Left hindlimb (tissue), 1 donor: ENCODE measurements at places on chromosomes 16 and 17.

GRCh38 chr17:50872710-50873424 lies 6.7 kb upstream of the TOB1 start:
- DNase-seq = no peak

GRCh38 chr17:75856062-75856756 lies 1.1 kb upstream of the WBP2 start:
- no peak for DNase-seq

- no peak for DNase-seq
Observed at GRCh38 chr17:2028234-2028614, 1.7 kb upstream of the DPH1 start.

- no peak for DNase-seq
Observed at GRCh38 chr16:75011634-75012307, 12.9 kb downstream of the ZNRF1 start.

DNA sequence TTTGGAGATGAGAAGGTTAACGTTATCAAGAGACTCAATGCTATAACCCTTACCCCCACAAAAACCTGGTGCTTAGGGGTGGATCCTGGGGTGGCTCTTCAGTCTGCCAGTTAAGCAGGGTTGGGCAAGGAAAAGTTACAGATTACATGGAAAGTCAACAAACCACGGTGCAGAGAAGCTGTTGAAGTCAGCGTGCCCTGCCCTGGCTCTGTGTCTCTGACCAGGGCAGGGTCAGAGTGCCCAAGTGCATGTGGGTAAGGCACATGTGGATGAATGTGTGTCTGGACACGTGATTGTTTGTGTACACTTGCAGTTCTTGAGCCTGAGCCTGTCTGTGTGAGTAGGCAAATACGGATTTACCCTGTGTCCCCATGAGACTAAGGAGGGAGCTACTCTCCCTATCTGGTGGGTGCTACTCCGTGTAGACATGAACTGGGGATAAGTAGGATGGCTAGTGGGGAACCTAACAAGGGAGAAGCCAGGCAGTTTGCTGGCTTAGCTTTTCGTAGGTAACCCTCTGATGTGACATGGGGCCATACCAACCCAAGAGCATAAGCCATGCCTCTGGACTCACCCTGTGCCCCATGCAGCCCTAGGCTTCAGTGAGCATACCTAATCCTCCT lies 5.5 kb downstream of the IGFBP4 start:
- no peak for DNase-seq

GRCh38 chr16:620700-621525 lies 9.9 kb upstream of the WFIKKN1 start:
- DNase-seq = no peak

- DNase-seq = no peak
Observed at GRCh38 chr17:33363475-33363874, 70.4 kb upstream of the ASIC2 start.

DNA sequence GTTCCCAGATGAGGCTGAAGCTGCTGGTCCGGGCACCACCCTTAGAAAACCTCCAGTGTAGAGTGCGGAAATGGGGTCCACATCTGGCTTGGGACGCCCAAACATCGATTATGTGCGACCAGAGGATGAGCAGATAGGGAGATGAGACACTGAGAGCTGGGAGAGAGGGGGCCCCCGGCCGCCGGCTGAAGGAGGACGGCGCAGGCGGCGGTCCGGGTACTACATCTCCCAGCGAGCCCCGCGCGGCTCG lies 182 bp upstream of the SPECC1 start:
- DNase-seq = no peak

- DNase-seq = no peak
Observed at GRCh38 chr17:9767432-9767991, 23.9 kb downstream of the DHRS7C start.

GRCh38 chr17:42548070-42548837 lies 4.5 kb upstream of the HSD17B1 start:
- peak; percentile 71 for DNase-seq

GRCh38 chr16:27346819-27347218 lies 33.0 kb downstream of the IL4R start:
- no peak for DNase-seq

DNA sequence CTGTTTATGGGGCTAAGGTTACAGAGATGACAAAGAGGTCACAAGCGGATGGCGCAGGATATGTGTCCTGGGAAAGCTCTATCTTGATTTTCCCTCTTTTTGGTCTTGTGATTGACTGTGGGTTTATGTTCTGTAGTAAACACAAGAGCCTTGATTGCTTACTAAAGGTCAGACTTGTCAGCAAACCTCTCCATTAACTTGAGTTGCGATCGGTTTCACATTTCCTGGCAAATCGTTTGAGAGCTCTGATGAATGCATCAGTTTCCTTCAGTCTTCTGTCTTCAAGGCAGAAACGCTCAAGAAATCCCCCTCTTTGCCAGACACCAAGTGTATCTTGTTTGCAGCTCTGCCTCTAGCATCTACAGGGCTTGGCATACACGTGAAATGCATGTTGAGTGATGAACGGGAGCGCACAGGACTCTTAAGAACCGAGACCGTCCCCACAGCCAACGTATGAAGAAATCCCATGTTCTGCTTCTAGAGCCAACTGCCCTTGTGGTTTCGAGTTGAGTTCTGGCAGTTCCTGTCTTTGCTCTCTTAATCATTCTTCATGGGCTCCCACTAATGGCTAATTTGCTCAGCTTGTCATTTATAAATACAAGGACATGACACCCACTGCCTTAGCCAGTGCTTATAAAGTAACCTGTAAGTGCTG lies 143.3 kb downstream of the PITPNC1 start:
- no peak for DNase-seq

- DNase-seq = no peak
Observed at GRCh38 chr17:40014375-40014980, 762 bp upstream of the CSF3 start.

DNA sequence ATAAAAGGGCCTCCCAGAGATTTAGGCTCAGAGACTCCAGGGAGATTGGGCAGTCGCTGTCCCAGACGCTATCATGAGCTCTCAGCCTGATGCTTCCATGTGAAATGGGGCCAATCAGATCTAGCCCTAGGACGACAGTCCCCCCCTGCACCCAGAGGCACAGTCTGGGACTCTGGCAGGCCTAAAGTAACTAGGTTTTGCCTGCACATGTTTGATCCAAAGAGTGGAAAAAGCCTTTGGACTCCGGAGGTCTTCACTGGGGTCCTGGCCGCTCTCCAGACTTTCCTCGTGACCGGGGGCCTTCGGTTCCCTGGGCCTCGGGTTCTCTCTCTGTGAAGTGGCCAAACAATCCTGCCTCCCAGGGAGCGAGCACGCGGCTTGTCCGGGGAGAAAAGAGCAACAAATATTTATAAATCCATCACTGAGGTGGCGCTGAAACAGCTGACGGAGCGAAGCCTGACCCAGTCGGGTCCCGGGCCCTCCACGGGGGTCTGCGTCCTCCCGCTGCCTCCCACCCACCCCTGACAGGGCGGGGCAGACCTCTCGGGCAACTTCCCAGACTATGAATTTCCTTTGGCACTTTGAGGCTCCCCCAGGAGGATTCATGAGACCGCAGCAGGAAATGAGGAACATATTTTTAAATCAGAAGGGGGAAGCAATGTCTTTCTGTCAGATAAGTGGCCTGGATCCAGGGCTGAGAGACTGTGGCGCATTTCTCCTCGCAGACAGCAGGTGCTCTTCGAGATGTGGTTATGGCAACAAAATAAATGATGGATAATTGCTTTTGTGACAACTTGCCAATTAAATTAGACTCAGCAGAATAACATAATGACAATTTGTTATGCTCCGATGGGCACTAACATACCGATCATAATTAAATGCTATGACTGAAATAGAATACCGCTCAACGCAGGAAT lies 38.9 kb downstream of the MRPS23 start:
- peak; percentile 68 for DNase-seq

DNA sequence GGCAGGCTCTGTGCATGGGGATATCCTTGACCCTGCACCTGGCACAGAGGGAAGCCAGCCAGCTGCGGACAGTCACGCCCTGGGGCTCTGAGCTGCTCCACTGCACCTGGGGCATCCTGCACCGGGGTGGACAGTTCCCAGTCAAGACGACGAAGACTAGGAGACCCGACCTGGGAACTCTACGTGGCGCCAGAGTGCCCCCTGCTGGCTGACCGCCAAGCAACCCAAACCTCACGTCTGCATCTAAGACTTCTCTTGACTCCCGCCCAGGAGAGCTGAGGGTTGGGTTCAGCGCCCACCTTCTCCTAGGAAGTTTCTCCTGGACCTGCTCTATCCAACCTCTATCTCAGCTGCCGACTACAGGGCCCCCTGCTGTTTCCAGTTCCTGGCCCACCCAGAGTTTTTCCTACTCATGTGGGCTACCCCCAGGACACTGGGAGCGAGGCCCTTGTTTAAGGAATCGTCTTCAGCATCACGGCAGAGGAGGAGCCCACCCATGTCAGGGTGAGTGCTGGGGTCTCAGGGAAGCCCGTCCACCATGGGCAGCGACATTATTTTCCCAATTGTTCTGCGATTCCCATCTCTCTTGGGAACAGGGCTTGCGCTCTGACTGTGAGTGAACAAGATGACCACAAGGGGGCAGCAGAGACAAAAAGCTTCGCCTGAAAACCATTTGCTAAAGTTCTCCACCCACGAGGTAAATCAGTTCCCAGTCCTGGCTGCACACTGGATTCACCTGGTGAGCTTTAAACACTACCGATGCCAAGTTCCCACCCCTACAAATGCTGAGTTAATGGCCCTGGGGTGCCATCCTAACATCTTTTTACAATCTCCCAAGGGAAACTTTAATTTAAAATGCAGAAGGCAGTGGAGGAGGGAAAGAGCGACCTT lies 29.3 kb downstream of the TLE7 start:
- DNase-seq = peak; percentile 44

DNA sequence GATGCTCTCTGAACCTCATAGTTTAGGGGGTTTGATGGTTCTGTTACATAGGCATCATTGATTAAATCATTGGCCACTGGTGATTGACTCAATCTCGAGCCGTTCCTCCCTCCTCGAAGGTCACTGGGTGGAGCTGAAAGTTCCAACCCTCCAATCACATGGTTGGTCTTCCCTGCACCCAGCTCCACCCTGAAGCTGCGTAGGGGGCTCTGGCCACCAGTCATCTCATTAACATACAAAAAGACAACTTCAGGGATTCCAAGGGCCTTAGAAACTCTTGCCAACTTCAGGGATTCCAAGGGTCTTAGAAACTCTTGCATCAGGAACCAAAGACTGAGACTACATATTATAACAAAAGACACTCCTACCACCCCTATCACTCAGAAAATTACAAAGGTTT lies 306.5 kb upstream of the TNRC6C start:
- DNase-seq = no peak

- no peak for DNase-seq
Observed at GRCh38 chr16:14553447-14553846, 76.6 kb downstream of the PARN start.

GRCh38 chr16:27924411-27925118 lies 138.9 kb downstream of the GSG1L start:
- no peak for DNase-seq

GRCh38 chr17:79673517-79673916 lies 57.2 kb upstream of the ENPP7 start:
- DNase-seq = no peak

DNA sequence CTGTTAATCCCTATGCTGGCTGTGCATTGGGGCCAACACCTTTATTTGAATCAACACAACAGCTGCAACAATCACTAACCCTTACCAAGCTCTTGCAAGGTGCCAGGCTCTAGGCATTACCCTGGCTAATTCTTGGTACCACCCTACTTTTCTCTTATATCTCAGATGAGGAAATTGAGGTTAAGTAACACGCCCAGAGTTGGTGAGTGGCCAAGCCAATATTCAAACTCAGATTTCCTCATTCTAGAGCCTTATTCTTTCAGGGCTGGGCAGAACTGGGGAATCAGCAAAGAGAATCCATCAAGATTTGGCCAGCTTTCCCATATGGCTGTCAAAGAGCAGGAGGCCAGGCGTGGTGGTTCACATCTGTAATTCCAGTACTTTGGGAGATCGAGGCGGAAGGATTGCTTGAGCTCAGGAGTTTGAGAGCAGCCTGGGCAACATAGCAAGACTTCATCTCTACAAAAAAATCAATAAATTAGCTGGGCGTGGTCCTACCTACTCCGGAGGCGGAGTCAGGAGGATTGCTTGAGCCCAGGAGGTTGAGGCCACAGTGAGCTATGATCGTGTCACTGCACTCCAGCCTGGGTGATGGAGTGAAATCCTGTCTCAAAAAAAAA lies 23.7 kb downstream of the ARSG start:
- DNase-seq = no peak

DNA sequence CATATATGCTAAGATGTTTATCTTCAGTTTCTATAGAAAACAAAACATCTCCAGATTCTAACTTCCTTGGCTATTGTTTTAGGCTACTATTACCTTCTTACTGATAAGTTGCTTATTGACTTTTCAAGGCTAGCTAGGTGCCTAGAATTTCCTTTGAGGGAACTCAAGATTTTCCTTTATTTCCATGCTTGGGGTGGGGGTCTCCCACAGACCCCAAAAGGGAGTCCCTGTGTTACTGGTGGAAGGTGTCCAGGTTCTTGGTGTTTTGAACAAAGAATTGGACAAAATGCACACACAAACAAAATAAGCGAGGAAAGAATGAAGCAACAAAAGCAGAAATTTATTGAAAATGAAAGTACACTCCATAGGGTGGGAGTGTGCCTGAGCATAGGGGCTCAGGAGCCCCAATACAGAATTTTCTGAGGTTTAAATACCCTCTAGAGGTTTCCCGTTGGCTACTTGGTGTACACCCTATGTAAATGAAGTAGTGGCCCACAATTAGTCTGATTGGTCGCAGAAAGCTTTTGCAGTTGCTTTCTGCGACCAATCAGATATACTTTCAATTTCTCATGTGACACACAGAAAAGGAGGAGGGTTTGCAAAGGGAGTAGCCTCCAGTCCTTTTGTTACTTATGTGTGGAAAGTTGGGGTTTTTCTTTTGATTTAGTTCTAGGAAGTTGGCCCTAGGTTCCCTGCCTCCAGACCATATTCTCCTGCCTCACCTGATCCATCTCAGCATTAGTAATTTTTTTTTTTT lies 67.5 kb downstream of the MARF1 start:
- DNase-seq = no peak

DNA sequence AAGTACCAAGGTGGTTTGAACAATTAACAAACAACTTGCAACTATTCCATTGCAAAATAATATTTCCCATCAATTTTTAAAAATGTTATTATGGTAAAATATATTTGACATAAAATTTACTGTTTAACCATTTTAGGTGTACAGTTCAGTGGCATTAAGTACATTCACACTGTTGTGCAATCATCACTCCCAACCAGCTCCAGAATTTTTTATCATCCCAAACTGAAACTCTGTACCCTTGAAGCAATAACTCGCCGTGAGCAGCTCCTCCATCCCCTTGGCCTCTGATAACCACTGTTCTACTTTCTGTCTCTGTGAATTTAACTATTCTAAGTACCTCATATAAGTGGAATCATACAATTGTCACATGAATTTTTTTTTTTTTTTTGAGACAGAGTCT lies 33.6 kb upstream of the ATF7IP2 start:
- no peak for DNase-seq

DNA sequence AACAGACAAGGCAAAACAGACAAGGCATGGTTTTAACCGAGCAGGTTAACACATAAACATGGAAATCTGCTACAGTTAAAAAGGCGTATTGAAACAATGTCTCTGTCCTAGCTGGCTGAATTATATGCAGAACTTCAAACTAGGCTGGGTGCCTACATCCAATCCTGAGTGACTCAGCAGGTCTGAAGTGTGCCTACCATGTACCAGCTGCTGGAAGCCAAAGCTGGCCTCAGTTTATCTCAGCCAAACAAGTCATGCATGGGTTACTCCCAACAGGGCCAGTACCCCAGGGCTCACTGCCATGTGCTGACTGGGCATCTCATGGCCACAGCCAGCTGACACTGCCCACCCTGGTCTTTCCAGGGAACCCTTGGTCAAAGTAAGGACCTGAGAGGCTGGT lies 4.0 kb downstream of the C1QBP start:
- no peak for DNase-seq
